ENCODE measurements at places on chromosomes 2 and 18.

DNA sequence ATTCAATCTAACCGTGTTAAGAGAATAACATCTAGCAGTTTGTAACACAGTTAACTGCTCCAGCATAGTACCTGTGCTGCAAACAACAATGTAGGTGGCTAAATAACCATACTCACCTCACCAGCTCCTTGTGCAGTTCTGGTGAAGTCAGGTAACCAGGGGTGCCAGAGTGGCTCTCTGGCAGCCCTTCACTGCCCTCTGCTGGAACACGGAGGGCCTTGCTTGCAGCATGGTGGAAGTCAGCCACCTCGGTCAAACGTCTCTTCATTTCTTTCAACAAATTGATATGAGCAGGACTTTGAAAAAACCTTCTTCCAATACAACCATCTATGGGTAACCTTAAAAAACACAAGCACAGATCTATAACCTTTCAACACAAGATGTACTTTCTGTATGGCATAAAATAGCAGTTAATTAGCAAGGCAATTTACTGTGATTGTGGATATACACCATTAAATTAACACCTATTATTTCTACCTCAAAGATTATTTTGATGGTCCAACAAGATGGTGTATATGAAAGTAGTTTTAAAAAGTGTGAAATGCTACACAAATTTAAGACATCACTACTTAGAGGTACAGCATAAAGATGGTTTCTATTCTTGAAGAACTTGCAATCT is 56.6 kb downstream of the EPG5 start:
- peak; percentile 32 for DNase-seq

DNA sequence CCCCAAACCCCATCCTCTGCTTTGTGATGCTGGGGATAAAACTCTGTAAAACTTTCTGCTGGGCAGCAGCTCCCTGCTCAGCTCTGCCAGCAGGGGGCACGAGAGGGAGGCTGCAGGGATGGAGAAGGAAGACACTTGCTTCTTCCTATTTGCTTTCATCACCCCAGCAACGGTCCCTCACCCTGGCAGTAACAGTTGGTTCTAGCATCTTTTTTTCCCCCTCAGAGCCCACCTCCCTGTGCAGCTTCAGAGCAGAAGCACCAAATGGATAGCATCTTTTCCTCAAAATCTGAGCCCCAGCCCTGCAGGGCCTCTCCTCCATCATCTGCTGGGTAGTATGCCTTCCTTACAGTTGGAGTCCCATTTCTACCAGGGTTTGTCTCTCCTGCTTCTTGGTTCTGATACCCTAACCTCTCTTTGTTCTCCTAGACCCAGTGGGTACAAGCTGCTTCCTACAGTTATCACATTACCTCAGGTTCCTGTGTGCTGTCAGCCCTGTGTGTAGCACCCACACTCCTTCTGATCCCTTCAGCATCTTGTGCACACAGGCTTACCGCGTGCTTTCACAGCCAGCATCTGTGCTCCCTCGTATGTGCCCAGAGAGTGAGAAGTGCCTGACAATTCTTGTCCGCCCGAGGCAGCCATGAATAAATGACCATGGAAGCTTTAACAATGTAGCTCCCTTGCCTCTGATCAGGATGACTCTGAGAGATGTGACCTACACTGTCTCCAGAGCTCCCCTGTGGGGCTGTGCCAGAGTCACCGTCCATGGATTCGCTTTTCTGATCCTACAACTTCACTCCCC is 14.5 kb downstream of the CKAP2L start:
- DNase-seq = peak; percentile 70

DNA sequence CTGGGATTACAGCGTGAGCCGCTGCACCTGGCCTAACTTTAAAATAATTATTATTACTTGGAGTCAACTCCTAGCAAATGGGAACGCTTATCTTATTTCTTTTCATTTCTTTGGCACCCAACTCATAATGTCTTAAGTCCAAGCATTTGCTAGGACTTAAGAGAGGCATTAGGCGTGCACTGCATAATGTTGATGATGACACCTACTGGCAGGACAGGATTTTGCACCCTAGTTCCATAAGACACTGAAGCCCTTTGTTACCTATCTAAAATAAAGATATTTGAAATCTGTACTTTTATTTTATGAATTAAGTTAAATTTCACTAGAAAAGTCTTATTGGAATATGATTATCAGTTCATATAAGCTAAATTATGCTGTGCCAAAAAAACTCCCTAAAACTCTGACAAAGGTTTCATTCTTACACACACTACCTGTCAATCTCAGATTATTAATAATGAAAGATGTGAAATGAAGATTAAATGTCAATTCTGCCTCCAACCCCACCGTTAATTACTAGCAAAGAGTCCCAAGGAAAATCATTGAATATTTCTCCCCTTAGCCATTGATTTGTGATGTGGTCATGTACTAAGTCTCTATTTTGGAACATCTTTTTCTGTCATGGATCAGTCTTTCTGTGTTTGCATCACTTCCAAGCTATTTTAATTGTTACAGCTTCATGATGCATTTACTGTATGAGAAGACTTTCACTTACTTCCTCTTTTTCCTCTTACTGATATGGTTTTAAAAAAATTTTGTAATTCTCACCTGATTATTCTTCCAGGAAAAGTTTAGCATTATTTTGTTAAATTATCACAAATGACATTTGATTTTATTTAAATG is 12.7 kb upstream of the CDH2 start:
- no peak for DNase-seq

- no peak for DNase-seq
These were observed 4.1 kb downstream of the FEV start for GRCh38 chr2:218980735-218981389.

GRCh38 chr2:110731064-110731463 is 1.3 kb upstream of the ACOXL start:
- peak; percentile 1 for DNase-seq

DNA sequence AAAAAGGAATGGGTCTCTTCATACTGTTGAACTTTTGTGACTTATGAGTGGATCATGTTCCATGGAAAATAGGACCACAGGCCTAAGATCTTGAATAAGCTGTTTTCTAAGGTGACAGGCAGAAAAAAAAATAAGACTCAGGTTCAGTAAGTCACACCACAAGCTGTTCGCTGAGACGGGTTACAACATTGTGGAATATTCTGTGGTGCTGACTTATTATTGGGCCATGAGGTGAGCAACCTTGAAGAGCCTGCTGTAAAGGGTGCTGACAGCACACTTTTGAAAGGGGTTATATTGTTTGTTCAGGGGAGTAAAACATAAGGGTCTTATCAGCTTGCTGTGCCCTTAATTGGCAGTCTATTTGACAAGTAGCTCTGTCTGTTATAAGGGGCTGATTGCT is 439.8 kb upstream of the SLC14A2 start:
- DNase-seq = no peak

GRCh38 chr2:205758051-205758450 is 75.8 kb downstream of the NRP2 start:
- no peak for DNase-seq

DNA sequence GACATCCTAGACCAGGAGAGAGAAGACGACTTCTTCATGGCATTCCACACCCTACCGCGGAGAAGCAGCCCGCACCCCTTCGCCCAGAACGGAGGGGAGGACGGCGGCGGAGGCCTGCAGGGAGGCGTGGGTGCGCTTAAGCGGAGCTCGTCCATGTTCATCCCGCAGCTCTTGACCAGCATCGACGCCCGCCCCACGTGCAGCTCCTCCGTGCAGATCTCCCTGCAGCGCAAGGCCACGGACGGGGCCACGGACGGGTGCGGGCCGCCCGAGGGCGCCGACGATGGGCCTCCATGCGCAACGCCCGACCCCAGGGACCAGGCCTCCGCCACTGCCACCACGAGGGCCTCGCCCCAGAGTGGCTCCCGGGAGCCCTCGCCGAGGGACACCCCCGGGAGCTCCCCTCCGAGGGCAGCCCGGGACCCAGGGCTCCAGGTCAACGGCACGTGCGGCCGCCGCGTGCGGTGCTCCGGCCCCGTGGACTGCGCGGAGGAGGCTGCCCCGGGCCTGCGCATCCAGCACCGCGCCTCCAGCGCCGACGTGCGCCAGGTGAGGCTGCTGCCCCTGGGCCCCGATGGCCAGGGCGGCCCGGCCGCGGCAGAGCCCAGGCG is 211.8 kb downstream of the NEDD4L start:
- no peak for DNase-seq

DNA sequence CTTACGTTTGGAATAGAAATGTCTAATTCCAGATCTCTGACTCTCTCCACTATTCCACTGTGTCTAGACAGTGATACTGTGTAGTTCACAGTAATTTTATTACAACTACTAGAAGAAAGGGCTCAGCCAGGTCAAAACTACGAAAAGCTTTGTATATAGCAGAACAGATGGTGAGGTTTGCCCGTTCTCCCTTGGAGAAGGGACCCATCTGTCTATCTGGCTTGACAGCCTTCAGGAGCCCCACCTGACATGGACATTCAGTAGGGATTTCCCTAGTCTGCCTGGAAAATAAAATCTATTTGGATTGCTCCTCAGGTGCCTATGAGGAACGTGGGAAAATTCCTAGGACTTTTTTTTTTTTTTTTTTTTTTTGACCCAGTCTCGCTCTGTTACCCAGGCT is 435.4 kb downstream of the NRXN1 start:
- no peak for DNase-seq

DNA sequence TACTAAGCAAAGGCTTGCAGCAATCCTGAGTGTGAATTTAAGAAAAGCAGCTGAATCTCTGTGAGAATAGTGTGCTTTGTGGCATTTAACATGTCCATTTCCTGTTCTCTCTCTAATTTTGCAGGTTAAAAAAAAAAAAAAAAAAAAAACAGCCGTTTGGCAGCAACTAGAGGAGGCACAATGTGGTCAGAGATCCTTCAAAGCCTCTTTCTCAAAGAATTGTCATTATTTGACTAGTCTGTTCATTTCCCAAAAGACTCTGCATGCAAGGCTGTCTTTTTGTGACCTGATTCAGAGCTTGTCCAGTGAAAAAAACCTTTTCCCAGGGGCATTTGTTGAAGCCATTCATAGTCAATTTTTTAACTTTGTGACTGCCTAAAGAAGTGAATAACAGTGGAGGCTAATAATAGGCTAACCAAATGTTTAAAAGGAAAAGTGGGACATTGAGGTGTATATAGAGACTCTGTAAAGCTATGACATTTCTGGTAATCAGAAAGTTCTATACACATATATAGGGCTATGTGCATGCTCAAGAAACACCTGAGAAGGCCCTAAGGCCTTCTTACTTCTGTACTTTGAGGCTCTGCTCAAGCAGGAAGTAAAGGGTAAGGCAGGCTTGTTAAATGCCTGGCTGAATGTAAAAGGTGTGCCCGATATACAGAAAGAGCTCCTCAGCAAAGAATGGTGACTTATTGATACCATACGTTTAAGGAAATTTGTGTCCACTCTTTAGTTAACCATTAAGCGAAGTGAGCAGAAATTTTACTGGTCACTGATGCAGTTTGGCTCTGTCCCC is 289.6 kb upstream of the RAB6C start:
- no peak for DNase-seq

- DNase-seq = no peak
These were observed 32.8 kb upstream of the ACKR3 start for GRCh38 chr2:236536727-236537398.

DNA sequence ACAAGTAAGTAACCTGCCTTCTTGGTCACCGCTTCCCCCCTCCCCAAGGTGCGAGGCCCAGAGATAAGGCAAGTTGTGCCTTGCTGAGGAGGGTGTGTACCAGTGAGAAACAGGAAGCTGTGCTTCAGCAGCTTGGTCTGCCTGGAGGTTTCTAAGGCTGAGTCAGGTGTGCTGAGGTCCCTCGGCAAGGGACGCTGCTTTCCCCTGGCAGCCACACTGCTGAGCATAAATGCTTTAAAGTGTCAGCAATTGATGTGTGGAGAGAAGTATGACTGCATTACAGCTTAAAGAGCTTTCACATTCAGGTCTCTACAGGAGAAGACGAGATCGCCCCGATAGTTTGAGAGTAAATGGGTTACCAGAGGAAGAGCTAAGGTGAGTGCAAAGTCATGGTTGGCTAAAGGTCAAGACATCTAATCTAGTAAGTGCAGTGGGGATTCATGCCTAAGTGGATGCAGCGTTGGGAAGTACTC is 86.9 kb downstream of the LIMS1 start:
- DNase-seq = peak; percentile 48

GRCh38 chr2:28558918-28559317 is 63.1 kb downstream of the PLB1 start:
- DNase-seq = no peak

GRCh38 chr2:191479680-191480023 is 198.3 kb upstream of the NABP1 start:
- DNase-seq = no peak

DNA sequence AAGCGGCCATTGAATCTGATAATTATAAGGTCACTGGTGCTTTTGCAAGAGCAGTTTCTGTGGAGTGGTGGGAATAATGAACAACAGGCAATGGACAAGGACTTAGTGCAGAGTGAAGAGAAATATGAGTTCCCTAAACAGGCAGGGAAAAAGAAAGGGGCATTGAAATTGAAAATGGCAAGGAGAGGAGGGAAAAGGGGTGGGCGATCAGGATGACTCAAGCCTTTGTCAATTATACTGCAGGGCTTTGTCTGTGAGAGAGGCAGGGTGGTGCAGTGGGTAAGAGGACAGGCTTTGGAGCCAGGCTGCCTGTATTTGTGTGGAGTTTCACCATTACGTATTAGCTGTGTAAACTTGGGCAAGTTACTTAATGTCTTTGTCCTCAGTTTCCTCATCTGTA is 29.5 kb upstream of the PAIP2B start:
- no peak for DNase-seq

DNA sequence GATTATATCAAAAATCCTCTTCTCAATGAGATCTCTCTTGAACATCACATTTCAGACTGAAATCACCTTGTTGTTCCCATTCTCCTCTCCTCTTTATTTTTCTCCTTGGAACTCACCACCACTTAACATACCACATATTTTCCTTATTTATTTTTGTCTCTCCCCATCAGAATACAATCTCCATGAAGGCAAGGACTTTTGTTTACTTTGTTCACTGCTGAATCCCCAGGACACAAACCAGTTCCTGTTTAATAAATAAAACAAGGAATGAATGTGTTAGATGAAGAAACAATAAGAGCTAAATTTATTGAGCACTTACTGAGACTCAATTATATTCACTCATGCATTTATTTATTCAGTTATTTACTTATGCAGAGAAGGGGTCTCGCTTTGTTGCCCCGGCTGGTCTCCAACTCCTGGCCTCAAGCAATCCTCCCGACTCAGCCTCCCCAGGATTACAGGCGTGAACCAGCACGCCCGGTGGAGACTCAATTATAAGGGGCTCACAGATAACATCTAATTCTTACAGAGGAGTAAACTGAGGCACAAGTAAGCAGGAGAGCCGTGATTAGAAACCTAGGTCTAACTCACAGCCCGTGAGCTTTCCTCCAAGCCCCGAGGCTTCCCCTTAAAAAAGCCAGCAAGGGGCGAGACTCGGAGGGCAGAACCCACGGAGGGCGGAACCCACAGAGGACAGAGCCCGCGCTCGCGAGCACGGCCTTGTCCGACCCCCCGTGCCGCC is 616 bp upstream of the TAF1B start:
- DNase-seq = no peak

DNA sequence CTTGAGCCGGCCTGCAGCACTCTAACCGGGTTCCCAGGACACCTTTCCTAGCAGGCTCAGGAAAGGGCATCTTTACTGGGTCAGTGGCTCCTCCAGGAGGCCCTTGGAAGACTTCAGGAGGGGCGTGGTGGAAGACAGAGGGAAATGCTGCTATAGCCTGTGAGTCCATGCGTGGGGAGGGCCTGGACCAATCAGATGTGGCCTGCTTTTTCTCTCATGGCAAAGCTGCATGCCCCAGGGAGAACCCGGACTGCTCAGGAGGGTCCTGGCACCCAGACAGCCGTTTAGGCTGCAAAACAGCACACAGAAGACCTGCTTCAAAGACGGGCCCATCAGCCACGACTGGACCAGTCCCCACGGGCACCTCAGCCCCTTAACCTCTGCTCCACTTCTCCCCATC is 84.4 kb downstream of the EIPR1 start:
- no peak for DNase-seq
